ENCODE measurements at places on chromosomes 16 and 17.

DNA sequence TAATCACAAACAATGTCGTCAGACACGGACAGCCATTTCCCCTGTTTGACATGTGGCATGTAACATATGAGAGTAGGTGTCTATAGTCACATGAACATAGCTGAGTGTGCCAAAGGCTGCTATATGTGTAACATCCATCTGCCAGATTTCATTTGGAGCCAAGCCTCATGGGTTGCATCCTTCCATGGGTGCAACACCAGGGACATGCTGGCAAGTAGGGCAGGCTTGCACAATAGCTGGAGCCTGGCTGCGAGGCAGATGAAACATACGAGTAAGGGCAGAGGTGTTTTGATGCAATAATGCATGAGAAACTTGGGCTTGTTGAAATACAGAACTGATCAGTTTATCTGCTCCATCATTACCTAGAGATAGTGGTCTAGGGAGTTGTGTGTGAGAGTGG is 9.0 kb upstream of the ZNF689 start:
- no peak for DNase-seq

- DNase-seq: no peak
Measured at GRCh38 chr17:6514371-6514770, 42.0 kb downstream of the PITPNM3 start.

GRCh38 chr16:17509194-17509593 is 38.4 kb upstream of the XYLT1 start:
- no peak for DNase-seq

DNA sequence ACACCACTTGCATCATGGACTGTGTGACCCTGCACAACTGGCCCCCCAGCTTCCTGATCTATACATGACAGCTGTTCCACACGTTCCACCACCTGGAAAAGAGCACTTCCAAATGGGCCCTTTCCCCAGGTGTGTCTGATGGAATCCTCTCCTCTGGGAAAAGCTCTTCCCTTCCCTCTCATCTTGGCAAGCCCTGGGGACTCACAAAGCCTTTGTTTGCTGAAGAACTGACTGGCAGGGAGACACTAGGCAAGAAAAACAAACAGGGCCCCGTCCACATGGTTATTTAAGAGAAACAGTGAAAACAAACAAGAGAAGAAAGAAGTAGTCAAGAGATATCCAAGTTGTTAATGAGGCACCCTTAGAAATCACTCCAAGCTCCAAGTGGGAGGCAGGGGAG is 52.6 kb downstream of the C16orf95 start:
- no peak for DNase-seq

- DNase-seq: no peak
Measured at GRCh38 chr17:17820046-17820445, 16.7 kb downstream of the SREBF1 start.

DNA sequence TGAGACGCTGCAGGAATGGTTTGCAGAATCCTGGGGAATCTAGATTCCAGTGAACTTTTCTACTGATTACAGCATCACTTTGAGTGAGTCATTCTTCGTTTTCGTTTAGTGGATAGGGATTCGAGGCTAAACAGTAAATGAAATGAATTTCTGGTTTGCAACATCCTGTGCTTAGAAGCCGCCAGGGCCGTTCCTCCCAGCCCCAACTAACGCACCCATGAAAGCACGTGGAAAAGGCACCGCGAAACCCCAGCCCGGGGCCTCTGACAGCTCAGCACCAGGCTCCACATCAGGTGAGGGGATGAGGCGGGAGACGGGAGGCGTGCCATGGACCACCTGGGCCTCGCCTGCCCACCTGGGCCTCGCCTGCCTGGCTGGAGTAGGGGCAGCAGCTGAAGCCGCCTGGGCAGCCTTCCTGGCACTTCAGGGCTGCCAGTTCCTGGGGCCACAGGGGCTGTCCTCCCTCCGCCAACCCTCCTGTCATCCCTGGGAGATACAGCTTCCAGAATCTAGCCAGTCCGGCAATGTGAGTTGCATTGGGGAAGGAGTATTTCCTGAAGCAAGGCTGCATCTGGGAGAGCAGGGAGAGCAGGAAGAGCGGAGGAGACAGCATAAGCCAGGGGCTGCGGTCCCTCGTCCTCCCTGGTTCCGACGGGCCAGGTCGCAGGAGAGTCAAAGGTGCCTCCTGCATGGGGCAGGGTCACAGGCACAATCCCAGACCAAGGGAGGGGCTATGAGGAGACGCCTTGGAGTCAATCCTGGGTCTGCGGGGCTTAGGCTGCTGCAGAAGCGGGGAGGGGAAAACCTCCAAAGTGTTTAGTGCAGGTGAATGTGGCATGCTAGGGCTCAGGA is 78.4 kb downstream of the RPH3AL start:
- DNase-seq: no peak

- no peak for DNase-seq
Measured at GRCh38 chr17:49054342-49055092, 57.3 kb downstream of the IGF2BP1 start.

GRCh38 chr16:89019511-89019910 is 42.5 kb upstream of the CBFA2T3 start:
- DNase-seq: no peak

DNA sequence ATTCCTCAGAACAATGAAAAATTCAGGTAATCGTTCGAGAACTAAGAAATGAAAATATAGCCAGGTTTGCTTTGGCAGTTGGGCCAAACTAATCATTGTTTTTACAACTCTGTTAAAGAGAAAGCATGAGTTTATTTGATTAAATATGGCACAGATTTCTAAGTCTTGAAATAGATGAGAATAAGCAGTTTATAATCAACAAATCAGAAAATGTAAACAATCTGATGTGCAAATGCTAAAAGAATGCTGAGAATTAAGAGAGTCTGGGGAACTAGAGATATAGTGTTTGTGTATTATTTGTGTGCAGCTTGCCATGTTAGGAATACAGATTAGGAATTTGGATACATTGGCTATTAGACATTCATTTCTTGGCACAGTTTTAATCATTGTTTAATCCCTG is 212.5 kb downstream of the TANC2 start:
- no peak for DNase-seq

DNA sequence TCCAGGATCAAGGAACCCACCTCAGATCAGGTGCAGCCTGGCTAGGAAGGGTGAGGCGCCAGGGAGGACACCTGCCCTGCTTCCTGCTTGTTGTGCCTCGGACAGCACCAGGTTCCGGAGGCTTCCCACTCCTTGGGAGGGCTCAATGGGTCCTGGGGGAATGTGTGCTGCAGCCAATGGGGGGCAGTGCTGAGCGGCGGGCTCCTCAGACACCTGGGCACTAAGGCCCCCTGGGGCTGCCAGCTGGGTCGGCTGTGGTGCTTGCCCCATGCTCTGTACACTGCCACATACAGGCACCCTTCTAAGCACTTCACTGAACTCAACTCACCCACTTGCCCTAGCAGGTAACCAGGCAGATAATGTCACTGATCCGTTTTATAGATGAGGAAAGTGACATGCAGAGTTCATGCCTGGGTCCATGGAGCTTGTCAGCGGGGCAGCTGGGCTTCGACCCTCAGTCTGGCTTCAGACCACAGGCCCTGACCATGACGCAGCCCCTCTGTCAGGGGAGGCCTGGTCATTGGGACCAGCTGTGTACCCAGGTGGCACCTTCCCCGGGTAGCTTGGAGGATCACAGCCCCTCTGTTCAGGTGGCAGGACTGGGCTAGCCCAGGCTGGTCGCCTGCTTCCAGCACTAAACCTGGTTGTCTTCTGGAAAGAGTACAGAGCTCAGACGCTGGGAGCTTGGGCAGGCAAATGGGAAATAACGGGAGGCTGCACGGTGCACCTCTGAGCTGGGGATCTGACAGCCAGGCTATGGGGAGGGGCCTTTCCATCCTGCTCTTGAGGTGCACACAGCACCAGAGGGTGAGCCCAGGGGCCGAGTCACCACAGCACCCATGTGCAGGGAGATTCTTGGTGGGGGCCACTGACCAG is 8.2 kb downstream of the FN3K start:
- no peak for DNase-seq

- no peak for DNase-seq
Measured at GRCh38 chr16:57252148-57252721, 7.2 kb downstream of the ARL2BP start.

DNA sequence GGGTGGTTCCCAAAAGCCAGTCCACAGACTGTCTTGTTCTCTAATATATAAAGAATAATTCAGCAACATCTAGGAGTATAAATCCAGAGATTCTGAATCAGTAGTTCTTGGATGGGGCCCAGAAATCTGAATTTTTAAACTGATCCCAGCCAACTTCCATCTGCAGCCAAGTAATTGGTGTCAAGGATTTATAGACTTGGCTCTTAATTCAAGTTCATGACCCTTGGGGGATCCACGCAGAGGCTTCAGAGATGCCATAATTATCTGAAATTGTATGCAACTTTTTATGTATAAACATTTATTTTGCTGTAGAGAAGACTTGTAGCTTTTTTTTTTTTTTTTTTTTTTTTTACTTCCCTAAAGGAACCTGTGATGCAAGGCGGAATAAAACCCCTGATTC is 60.6 kb downstream of the HLF start:
- no peak for DNase-seq

DNA sequence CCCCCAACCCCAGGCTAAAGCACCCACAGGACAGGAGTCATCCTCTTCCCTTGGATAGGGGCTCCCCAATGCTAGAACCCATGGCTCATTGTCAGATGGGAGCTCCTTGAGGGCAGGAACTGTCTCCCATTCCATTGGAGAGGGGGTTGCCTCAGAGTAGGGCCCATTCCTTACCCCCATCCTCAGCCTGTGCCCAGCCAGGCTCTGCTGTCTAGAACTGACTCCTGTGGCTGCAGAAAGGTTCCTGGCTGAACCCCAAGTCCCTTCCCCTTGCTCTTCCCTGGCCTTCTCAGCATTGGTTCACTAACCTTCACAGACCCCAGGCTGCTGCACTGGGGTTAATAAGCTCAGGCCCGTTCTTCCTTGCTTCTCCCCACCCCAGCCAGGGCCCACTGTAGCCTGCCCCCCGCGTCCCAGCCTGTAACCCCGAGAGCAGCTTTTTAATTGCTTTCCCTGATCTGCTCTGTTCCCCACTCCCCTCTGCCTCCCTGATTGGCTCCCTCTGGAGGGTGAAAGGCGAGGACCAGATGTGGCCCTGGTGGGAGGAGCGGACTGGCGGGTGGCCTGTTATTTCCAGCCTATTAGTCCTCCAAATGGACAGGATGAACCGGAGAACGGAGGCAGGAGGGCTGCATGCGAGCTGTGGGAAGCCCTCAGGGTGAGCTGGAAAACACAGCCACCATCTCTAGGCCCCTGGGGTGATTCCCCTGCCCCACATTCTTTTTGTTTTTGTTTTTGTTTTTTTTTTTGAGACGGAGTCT is 6.0 kb upstream of the GFAP start:
- DNase-seq: peak; percentile 8

- no peak for DNase-seq
Measured at GRCh38 chr17:60926466-60927183, 249.0 kb downstream of the BCAS3 start.

DNA sequence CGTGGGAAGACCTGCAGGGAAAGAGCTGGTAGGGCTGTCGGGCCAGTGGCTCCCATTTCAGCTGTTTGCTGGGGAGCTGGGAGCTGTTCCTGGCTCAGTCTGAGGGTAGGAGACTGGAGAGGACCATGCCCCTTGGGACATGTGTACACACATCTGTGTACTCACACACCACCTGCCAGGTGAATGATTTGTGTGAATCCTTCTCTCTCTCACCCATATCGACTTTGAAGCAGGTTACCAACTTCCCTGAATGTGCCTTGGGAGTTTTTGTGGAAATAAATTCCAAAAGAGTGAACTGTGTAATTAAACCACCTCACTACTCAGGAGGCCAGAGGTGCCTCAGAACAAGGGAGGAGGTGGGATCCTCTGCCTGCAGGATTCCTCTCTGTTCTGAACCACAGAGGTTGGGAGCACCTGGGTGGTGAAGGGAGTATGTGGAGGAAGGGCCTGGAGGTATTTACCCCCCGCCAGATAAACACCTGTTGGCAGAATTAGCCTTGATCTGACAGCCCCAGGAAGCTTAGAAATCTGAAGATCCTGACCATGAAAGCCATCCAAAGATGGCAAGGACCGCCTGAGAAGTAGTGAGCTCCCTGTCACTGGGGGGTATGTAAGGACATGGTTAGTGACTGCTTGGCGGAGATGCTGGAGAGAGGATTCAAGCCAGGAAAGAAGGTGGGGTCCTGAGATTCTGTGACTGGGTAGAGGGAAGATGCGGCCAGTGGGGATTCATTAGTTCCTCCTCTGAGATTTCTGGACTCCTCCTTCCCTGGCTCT is 3.3 kb downstream of the ABCC3 start:
- DNase-seq: no peak

DNA sequence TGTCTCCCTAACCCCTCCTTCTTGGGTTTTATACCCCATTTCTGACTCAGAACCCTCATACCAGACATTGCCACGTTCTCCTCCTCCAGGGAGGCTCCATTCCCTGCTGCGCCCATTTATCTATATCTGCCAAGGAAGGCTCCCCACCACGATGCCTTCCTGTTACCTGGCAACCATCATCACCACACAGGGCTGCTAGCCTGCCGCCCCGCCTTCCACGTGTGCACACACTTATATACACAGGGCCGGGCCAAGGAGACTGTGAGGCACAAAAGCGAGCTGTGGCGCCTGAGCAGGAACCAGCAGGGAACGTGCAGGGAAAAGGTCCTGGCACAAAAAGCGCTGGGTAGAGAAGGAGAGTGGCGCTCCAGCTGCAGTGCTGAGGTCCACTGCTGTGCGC is 261.8 kb downstream of the CBLN1 start:
- DNase-seq: no peak

GRCh38 chr17:560432-560873 is 154.2 kb downstream of the VPS53 start:
- DNase-seq: no peak

DNA sequence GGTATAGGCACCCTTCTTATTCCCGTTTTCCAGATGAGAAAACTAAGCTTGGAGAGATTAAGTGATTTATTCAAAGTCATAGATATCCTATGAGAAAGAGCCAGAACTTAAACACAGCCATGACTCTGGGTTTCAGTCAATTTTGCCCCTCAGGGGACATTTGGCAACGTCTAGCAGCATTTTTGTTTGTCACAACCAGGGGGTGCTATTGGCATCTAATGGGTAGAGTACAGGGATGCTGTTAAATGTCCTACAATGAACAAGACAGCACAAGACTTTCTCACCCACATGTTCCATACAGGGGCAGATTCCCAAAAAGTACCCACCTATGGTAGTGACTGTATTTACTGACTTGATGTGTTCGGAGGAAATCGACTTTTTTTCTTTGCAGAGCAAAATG is 4.8 kb upstream of the SHISA9 start:
- DNase-seq: no peak

DNA sequence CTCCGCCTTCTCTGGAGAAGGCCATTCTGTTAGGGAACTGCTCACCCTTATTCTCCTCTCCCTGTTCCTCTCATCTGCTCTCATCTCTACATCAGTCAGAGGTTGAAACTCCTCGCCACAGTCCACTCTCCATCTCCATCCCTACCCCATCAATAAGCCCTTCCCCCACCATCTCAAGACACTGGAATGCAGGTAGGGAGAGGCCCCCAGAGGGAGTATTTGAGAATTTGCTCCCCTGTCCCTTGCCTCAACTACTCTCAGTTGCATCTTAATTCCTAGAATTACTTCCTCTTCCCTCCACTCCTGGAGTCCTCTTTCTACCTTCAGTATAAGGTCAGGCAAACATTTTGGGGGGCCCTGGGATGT is 2.0 kb upstream of the AATF start:
- no peak for DNase-seq

GRCh38 chr16:11191665-11192064 is 64.3 kb downstream of the SOCS1 start:
- no peak for DNase-seq
